ENCODE measurements at places on chromosomes 12 and 14. TPM values are rescaled to one million over a fixed set of nuclear protein-coding genes. Genes with fewer than 3 reads are reported as not detected.

The CBLN3 gene
- 0.94 TPM for total RNA-seq

The KRT83 gene
- total RNA-seq, result not detected

The B3GNT4 gene
- total RNA-seq, result 1.6 TPM

The TSPAN8 gene
- total RNA-seq, result 0.16 TPM

The INF2 gene
- 69.0 TPM for total RNA-seq

The L3HYPDH gene
- total RNA-seq, result 14.3 TPM

The AVPR1A gene
- 0.24 TPM for total RNA-seq

The KLRC3 gene
- total RNA-seq, result not detected

DNA sequence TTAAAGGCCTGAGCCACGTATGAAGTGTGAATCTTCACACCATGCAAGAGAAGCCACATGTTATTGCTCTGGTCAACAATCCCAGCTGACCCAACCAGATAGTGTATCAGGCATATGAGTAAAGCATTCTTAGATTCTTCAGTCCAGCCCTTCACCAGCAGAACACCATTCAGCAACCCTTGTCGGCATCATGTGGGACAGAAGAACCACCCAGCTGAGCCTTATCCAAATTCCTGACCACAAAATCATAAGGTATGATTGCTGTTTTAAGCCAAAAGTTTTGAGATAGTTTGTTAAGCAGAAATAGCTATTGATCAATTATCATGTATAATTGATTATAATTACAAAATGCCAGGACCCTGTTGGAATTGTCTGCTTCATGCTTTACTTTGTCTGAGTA lies 664.9 kb downstream of the VRK1 start:
- DNase-seq, result no peak

- DNase-seq, result no peak
Measured at GRCh38 chr12:46472893-46473633, 100.5 kb upstream of the SLC38A2 start.

- DNase-seq, result no peak
Measured at GRCh38 chr14:92425101-92425500, 88.5 kb upstream of the RIN3 start.

DNA sequence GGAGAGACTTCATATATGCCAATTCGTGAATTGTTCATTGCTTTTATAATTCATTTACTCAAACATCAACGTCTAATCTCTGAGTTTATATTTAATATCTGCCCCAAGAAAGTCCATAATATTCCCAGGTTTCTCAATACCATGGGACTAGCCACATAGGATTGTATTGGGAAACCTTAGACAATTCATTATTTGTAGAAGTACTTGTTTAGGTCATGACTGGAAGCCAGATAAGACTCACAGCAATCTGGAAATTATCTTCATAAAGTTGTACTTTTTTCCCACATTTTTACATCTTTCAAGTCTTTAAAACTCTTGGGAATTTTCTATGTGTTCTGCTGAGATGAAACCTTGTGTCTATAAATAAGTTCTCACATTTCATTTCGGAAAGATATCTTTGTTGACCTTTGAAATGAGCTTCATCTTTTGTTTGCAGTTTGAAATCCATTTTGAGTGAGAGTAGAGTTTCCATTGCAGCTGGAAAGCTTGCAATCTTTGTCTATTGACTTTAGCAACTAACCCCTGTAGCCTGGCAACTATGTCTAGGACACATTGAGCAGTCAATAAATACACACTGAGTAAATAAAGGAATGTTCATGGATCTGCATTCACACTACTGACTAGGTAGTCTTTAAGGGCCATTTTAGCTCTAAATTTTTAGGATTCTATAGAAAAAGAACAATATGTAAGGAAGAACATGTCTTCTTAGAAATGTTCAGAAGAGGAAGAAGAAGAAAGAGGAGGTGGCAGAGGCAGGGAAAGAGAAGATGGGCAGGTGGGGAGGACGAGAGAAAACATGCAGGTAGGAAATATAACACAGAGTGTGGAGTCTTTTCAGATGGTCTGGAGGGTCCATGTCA lies 154.4 kb downstream of the LRIG3 start:
- no peak for DNase-seq

DNA sequence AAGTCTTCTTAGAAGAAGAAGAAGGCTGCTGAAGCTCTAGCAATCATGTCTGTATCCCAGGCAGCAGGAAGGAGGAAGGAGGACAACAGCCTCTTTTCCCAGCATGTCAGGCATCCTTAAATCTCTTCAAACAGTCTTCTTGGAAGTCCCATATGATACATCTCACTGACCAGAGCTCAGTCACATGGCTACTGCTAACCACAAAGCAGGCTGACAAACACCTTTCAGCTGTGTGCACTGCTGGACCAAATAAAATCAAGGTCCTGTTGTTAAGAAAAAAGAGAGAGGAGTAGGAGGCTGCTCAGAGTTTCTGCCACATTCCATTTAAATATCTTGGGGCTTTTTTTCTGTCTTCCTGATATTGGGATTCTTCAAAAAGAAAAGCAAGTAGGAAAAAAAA lies 203.4 kb upstream of the PELI2 start:
- DNase-seq, result no peak

- DNase-seq, result no peak
Measured at GRCh38 chr14:103078860-103079587, 5.0 kb upstream of the LBHD2 start.

DNA sequence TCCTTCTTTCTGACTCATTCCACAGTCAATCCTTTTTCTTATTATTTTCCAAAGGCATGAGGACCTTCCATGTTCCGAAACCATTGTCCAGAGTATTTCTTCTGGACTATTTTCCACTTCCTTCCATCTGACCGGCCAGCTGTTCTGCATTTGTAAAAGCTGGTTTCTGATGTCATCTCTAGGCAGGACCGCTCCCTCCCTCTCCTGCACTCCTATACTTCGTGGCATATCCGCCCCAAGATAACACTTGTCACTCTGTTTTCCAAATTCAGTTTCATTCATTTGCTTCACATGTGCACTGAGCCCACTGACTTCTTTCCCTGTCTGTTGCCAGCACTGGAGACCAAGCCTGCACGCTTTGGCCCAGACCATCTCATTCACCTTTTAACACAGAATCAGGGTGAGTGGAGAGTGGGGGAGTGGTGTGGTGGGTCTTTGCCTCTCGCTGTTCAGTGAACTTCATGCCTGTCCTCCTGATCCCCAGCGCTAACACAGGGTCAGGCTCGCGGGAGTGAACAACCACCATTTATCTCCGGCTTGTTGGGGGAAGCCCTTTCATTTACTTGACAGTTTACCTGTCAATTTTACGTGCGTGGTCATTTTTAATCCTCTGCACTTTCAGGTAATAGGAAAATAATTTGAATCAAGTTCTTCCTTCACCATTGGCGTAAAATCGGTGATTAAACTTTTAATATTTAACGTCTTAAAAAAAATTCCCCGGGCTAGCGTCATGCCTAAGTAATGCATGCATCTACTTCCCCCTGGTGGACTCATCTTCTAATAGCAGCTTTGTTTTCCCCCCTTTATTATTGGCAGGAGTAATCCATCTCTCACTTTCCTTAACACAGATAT lies 52.5 kb downstream of the C12orf75 start:
- DNase-seq, result peak; percentile 15

DNA sequence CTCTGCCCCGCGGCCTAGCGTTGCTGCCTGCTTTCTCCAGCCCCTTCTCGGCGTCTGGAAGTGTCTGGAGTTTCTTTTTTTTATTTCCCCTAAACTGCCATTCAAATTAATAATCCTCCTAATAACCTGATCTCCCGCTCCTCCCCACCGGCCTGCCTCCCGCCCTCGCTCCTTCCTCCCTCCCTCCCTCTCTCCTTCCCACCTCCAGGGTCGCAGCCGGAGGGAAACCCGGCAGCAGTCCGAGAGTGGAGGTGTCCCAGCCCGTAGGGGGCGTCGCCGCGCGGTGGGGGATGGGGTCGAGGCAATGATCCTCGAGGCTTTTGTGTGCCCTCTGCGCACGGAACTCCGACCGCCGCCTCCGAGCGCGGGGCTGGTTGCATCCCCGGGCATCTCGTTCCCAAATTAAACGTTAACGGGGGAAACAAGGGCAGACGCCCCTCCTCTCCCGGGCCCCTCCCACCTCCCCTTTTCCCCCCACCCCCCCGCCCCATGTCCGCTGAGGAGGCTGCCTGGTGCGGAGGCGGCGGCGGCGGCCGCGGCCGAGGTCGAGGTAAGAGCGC lies 1.0 kb upstream of the SOCS2 start:
- peak; percentile 88 for DNase-seq

- DNase-seq, result no peak
Measured at GRCh38 chr12:21992823-21993222, 51.6 kb upstream of the ABCC9 start.

DNA sequence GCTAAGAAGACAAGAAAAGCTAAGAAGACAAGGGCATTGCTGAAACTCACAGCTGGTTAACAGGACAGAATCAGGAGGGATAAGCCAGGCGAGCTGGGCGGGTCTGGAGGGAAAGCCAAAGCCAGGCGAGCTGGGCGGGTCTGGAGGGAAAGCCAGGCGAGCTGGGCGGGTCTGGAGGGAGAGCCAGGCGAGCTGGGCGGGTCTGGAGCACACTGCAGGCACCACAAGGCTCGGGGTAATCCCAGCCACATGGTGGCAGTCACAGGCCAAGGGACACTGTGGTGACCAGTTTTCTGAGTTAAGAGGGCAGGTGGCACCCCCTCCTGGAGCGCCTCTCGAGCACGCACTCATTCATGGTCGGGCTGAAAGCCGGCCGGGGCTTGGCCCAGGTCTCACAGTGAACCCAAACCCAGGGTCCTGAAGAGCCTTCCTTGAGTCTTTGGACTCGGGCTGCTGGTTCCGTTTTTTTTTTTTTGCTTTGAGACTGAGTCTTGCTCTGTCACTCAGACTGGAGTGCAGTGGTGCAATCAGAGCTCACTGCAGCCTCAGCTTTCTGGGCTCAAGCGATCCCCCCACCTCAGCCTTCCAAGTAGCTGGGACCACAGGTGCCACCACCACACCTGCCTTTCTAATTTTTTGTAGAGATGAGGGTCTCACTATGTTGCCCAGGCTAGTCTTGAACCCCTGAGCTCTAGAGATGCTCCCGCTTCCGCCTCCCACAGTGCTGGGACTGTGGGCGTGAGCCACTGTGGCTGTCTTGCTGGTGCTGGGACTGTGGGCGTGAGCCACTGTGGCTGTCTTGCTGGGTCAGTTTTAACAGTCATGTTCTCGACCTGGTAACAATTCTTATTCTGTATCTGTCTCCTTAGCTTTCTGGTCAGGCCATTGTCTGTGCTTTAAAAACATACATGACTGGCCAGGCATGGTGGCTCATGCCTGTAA lies 40.2 kb downstream of the HSP90AA1 start:
- peak; percentile 93 for DNase-seq

DNA sequence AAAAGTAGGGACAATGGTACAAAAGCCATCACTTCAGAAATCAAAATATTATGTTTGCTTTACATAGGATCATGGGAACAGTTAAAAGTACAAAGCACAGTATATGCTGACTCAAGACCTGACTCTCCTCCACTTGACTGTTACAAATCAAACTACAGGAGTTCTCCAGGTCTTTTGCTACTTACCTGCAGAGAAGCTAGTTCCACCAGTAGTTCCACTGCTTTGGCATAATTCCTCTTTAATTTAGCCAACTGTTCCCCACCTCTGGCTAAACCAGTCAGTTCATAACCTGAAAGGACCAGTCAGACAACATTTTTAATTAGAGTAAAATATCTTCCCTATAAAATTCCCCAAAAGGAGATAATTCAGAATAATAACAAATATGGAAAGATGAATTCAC lies 14.0 kb downstream of the ATP6V1D start:
- DNase-seq, result no peak

DNA sequence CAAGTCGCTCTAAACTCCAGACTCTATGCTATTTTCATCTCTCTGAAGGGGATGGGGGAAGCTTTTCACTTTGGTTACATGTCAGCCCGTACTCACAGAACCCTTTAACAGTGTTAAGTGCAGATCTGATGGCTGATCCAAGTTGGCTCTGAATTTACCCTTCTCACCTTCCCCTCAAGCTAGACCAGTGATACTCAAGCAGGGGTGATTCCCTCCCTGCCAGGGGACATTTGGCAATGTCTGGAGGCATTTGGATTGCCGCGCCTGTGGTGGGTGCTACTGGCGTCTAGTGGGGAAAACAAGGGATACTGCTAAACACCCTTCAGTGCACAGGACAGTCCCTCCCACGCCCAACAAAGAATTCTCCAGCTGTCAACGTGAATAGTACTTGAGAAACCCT lies 6.0 kb upstream of the TEX52 start:
- no peak for DNase-seq

DNA sequence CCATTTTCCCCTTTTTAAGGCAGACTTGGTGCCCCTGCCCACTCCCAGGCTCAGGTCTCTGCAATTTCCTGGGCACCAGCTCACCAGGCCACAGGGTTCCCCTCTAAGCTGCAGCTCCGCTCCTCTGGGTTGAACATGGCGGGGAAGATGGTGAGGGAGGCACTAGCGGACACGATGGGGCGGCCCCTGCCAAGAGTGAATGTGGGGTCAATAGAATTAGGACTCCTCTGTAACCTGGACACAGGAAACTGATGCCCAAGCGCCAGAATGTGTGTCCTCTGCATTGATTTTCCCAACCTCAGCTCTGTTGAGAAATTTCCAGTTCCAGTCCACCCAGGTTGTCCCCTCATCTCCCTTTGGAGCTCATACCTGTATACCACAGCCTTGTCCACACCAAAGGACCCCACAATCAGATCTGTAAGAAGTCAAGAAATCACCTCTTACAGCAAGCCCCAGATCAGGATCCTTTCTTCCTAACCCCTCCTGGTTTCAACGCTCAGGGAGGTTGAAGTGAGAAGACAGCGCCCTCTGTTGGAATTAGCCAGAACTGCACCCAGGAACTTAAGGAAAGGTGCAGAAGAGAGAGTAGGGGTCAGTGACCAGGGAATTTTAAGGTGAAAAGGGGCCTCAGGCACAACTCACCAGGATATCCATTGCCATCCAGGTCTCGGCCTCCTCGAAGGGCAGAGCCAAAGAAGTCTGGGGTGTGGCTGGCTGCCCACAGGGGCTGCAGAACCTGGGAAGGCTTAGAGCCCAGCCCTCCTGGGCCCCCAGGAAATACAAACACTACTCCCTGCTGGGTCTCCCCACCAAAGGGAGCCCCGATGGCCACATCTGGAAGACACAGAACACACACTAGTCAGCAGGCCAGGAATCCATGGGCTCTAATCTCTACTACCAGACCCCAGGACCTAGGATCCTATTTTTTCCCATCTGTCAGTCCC lies 14.7 kb downstream of the ITGA5 start:
- DNase-seq, result peak; percentile 92

DNA sequence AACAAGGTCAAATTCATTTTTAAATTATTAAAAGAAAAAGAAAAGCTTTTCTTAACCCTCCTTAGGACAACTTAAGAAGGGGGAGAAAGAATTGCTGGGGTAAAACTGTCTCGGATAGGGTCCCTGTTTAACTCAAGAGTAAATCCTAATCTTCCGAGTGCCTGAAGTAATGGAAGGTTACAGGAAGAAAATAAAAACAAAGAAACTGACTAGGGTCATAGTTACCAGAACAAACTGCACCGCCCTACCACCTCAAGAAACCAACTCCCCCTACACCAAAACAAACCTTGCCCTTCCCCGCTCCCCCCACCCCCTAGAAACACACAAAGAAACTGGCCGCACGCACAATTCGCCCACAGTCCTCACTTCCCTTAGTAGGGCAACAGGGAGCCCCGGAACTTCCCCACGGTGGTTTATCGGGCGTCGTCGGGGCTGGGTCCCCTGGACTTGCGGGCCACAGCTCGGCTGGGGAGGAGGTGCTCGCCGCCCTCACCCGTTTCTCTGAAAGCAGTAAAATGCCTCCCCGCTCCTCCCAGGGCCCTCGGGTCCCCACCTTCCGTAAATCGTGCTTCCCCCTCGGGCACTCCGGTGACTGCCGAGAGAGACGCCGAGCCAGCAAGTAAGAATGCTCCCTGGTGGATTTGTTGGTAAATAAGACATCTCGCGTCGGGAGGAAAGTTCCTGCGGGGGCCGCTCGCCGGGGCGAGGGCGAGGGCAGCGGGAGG lies 2.4 kb downstream of the SINHCAF start:
- peak; percentile 29 for DNase-seq

GRCh38 chr12:62006076-62006732 lies 254.0 kb upstream of the USP15 start:
- peak; percentile 23 for DNase-seq

Data from WTC11 (cell line).